ENCODE measurements at places on chromosomes 11 and 22.
A peak's percentile ranks its signal among the peaks of the same experiment; 100 is the strongest.

- no peak for DNase-seq
These were observed at the start of gene LRRC55 for GRCh38 chr11:57181678-57182305. Gene LRRC55, plus strand, starts transcription at chr11:57181953. Its CDS starts 70 bp downstream, at chr11:57182023.

DNA sequence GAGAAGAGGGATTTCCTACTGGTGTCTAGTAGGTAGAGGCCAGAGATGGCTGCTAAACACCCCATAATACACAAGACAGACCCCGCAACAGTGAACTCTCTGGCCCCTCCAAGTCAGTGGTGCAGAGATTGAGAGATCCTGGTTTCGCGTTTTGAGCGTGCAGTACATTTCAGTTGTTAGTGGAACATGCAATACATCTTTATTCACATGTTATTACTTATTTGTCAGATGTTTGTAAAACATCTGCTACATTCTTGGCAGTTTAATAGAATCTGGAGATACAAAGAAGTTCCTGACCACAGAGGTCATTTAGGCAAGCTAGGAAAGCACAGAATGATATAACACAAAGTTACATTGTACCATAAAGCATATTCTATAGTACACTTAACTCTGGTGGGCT lies 41.5 kb downstream of the ST3GAL4 start:
- DNase-seq: no peak

- peak; percentile 57 for DNase-seq
These were observed at the start of gene LUZP2 for GRCh38 chr11:24496736-24497725. Gene LUZP2, plus strand, starts transcription at chr11:24497053.

DNA sequence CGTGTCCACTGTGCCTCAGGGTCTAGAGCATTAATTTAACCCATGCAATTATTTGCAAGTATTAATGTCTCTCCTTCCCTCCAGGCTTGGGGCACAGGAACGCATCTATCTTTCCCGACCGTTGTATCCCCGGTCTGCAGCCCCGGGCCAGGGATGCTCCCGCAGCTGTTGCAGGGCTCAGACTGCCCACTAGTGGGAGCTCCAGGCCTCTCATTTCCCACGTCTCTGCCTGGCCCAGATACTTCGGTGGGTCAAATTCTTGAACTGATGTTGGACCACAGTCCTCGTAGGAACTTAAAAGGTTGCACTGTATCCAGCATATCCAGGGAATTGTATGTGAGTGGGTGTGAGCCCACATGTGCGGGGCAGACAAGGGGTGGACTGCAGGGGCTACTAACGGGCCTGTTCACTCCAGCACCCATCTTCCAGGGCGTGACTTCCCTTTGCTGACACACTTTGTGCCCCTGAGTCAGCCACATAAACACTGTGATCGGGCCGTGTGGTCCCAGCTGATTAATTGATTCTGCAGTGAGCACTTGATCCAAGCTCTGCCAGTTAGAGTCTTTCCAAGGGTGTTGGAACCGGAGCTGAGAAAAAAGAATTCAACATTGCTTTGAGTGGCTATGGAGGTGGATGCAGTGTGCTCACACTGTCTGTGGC lies 451.3 kb downstream of the TBC1D22A start:
- no peak for DNase-seq

DNA sequence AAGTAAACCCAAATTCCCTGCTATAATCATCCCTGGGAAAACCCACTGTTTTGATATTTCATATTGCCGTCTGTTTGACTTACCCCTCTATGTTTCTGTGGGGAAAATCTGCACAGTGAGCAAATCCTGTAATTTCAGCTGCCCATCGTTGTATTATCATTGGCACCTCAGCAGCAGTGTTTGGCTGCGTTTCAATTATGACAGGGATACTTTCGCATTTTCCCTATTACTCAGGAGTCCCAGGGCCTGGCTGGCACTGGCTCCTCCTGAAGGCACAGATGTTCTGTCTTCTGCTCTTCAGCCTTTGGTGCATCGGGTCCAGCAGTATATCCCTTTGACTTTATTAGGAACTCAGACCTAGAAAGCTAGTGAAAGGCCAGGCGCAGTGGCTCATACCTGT lies 12.2 kb upstream of the MMP12 start:
- no peak for DNase-seq
